ENCODE measurements at places on chromosomes 7 and 10.

DNA sequence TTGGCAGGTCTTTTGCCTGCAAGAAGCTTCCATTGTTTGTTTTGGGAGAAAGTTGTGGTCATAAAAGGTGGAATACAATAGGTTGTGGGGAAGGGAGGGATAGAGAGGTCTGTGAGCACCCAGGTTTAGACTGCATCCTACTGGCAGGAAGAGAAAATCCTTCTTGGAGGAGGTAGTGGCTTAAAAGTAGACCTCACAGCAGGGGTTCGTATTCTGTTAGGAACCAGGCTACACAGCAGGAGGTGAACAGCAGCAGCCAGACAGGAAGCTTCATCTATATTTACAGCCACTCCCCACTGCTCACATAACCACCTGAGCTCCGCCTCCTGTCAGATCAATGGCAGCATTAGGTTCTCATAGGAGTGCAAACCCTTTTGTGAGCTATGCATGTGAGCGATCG is 245.3 kb downstream of the NSUN6 start:
- no peak for DNase-seq

DNA sequence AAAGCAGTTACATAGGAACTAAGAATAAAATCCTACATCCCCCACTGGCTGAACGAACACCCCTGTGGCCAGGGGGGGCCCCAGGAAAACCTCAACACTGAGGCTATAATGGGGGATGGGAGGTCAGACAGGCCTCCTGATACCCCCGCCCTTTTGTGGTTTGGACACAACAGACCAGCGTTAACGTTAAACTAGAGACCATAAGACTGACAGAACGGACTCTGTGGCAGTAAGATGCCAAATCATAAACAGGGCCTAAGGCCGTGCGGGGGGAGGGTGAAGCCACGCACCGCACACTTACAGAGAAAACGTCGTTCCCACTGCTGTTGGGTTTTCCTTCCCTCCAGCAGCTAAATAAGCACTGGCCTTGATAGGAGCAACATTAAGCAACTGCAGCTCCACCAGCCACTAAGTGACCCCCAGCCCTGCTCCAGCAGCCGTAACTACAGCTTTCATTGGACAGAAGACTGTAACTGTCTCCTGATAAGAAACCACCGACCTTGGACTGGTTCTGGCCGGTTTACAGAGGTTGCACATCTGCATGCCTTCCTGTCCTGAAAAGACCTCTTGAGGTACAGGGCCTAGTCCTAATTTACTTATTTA is 3.4 kb upstream of the PPP2R2D start:
- DNase-seq, result no peak

DNA sequence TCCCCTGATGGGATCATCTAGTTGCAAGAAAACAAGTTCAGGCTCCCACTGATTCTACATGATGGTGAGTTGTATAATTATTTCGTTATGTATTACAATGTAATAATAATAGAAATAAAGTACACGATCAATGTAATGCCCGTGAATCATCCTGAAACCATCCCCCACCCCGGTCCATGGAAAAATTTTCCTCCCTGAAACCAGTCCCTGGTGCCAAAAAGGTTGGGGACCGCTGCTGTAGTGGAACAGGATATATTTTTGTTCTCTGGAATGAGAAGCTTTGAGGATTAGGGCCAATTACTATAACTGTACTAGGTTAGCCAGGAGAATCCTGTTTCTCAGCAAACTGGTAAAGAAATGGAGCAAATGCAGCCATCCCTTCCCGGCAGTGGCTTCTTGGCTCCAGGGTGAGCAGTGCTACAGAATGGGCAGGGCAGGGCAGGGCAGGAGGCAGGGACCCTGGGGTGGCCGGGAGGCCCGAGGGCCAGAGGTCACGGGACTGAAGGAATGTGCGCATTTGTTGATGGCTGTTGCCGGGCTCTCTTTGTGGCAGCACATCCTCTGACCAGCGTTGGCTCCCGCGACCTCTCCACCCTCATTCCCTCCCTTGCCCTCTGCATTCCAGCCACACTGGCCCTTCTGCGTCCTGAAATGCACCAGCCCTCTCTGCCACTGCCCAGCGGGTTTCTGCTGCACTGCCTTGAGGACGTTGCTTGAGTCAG is 162.3 kb upstream of the NPS start:
- no peak for DNase-seq

DNA sequence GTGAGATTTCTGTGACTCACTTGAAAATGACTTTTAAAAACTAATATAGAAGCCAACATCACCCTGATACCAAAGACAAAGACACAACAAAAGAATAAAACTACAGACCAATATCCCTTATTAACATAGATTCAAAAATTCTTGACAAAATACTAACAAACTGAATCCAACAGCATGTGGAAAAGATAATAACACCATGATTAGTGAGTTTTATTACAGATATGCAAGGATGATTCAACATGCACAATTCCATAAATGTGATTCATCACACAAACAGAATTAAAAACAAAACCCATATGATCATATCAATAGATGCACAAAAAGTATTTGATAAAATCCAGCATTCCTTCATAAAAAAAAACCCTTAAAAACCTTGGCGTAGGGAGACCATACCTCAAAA is 6.5 kb downstream of the MGAM start:
- no peak for DNase-seq

DNA sequence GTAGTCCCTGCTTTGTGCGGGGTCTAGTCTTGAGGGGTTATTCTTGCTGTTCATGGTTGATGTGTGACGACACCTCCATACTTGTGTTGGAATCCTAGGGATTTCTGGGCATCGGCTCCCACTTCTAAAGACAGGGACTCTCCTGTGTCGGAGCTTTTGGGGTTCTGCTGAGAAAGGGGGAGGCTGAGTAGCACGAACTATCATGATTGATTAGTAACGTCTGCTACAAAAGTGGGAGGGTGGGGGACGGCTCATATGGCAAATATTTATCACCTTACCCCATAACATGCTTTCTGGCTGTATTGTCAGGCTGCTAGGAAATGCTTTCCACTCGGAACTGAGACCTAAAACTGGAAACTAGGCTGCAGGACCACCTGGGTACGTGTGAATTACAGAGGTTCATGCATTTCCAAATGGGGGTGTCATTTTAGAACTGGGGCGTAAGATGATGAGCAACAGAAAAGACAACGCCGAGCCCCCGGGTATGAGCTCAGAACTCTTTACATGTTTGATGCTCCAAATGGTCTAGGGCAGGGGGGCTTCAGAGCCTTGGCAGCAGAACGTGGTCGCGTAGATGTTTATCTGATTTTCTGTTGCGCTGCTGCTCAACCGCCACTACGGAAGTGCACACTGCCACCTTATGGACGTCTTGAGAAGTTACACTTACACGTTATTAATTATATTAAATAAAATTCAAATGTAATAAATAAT is 15.1 kb upstream of the NME8 start:
- no peak for DNase-seq

Measured in activated CD8-positive, alpha-beta memory T cell treated with anti-CD3 and anti-CD28 coated beads for 1 hour (primary cell).